Adrenal gland (tissue), 19 donors: ENCODE measurements at places on chromosomes 7 and 10. TPM values are rescaled to one million over a fixed set of nuclear protein-coding genes. Genes with fewer than 3 reads are reported as not detected.

CELF2 gene
- 3.0 TPM for total RNA-seq

ZFYVE27 gene
- total RNA-seq, result 26.7 TPM

ZNF117 gene
- total RNA-seq, result 75.5 TPM

CNPY1 gene
- not detected for total RNA-seq

CYP2C18 gene
- total RNA-seq, result not detected

GNG11 gene
- total RNA-seq, result 15.7 TPM

FGL2 gene
- 16.2 TPM for total RNA-seq

AEBP1 gene
- 159 TPM for total RNA-seq

CPVL gene
- 41.7 TPM for total RNA-seq

COL1A2 gene
- total RNA-seq, result 475 TPM

- no peak within 1 kb of the TSS for H3K4me3 ChIP-seq
- H3K4me1 ChIP-seq, result no peaks in the 10 kb centered on the region
- no peaks in the 10 kb centered on the region for H3K36me3 ChIP-seq
- H3K27me3 ChIP-seq, result peaks cover 10% of the 10 kb centered on the region
Measured at GRCh38 chr7:2476298-2476697, at the start of gene GRIFIN. Gene GRIFIN (minus strand): TSS chr7:2476398. CDS start chr7:2476383, 15 bp downstream.

- no peak overlapping the region for H3K4me3 ChIP-seq
- H3K4me1 ChIP-seq, result peaks cover 16% of the 10 kb centered on the region
- H3K36me3 ChIP-seq, result no peaks in the 10 kb centered on the region
- H3K27me3 ChIP-seq, result no peaks in the 10 kb centered on the region
- no peak for DNase-seq
- H3K27ac ChIP-seq, result no peak overlapping the region
Measured at GRCh38 chr10:24894728-24895127, 57.7 kb downstream of the PRTFDC1 start.

- H3K27me3 ChIP-seq, result no peaks in the 10 kb centered on the region
- no peaks in the 10 kb centered on the region for H3K36me3 ChIP-seq
- peaks cover 9% of the 10 kb centered on the region for H3K4me1 ChIP-seq
- DNase-seq, result no peak
Measured at GRCh38 chr7:91168871-91169829, 95.1 kb upstream of the FZD1 start.

GRCh38 chr10:6476989-6477388 is 103.1 kb downstream of the PRKCQ start:
- DNase-seq, result no peak
- H3K36me3 ChIP-seq, result no peaks in the 10 kb centered on the region
- no peaks in the 10 kb centered on the region for H3K27me3 ChIP-seq
- H3K4me3 ChIP-seq, result no peak overlapping the region

DNA sequence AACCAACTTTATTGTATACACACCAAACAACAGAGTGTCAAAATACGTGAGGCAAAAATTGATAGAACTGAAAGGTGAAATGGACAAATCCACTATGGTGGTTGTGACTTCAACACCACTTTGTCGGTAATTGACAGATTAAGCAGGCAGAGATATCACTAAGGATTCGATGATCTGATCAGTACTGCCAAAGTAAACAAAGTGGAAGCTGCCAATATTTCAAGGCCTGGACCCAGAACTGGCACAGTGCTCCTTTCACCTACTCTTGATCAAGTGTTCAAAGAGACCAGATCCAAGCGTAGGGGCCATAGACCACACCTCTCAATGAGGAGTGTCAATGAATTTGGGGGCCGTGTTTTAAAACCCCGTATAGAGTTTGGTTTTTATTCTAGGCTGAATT is 167.0 kb downstream of the CDK14 start:
- H3K36me3 ChIP-seq, result no peaks in the 10 kb centered on the region
- no peaks in the 10 kb centered on the region for H3K27me3 ChIP-seq
- H3K4me1 ChIP-seq, result no peaks in the 10 kb centered on the region
- DNase-seq, result no peak
- no peak overlapping the region for H3K4me3 ChIP-seq

- no peaks in the 10 kb centered on the region for H3K27me3 ChIP-seq
- no peak overlapping the region for H3K4me3 ChIP-seq
- no peaks in the 10 kb centered on the region for H3K4me1 ChIP-seq
- no peaks in the 10 kb centered on the region for H3K36me3 ChIP-seq
- no peak for DNase-seq
- no peak overlapping the region for H3K27ac ChIP-seq
Measured at GRCh38 chr10:12561720-12562119, 212.4 kb downstream of the CAMK1D start.

- H3K4me1 ChIP-seq, result no peaks in the 10 kb centered on the region
- no peak for DNase-seq
- H3K36me3 ChIP-seq, result no peaks in the 10 kb centered on the region
Measured at GRCh38 chr7:149820622-149821190, 17.5 kb upstream of the ZNF862 start.

DNA sequence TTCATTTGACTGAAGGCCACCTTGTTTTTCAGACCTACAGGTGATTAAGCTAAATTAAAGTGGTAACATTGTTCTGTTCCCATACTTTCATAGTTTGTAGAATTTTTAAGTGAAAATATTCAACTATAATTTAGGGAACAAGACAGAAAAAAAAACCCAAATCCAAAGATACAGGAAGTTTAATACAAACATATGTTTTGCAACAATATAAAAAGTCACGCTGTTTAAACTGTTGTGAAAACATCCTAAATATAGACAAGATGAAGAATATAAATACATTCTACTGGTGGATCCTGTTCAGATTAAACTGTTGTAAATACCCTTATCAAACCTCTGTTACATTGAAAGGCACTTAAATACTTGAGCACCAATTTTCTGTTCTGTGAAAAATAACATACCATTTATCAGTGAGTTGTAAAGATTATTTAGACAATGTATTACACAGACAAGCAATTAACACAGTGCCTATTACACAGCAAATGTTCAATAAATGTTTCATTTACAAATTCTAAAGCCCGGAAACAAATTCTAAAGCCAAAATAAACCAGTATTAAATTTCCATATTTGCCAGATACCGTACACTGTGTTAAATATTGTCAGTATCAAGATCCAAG is 14.2 kb downstream of the ASZ1 start:
- no peak overlapping the region for H3K4me3 ChIP-seq
- DNase-seq, result no peak
- H3K27ac ChIP-seq, result no peak overlapping the region
- H3K4me1 ChIP-seq, result no peaks in the 10 kb centered on the region
- no peaks in the 10 kb centered on the region for H3K36me3 ChIP-seq
- H3K27me3 ChIP-seq, result no peaks in the 10 kb centered on the region

DNA sequence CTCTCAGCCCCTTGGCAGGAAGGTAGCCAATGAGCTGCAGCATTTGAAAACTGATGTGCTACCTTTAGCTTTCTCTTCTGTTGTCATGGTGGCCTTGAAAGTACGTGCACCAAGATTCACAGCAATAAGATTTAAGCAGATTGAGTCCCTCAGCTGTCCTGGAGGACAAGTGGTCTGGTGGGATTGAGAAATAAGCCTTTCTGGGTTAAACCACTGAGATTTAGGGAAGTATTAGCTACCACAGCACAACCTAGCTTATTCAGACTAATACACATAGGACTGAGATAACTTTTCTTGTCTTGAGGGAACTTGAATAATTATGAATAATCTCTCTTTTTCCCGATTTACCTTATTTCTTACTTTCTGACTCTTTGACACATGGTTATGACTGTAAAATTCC is 324.0 kb downstream of the PTEN start:
- H3K4me1 ChIP-seq, result no peaks in the 10 kb centered on the region
- H3K27me3 ChIP-seq, result no peaks in the 10 kb centered on the region
- H3K36me3 ChIP-seq, result no peaks in the 10 kb centered on the region
- no peak overlapping the region for H3K4me3 ChIP-seq

GRCh38 chr7:156560696-156561095 is 79.9 kb upstream of the RNF32 start:
- no peaks in the 10 kb centered on the region for H3K36me3 ChIP-seq
- no peaks in the 10 kb centered on the region for H3K4me1 ChIP-seq
- no peaks in the 10 kb centered on the region for H3K27me3 ChIP-seq
- no peak overlapping the region for H3K4me3 ChIP-seq
- no peak for DNase-seq
- H3K27ac ChIP-seq, result no peak overlapping the region

DNA sequence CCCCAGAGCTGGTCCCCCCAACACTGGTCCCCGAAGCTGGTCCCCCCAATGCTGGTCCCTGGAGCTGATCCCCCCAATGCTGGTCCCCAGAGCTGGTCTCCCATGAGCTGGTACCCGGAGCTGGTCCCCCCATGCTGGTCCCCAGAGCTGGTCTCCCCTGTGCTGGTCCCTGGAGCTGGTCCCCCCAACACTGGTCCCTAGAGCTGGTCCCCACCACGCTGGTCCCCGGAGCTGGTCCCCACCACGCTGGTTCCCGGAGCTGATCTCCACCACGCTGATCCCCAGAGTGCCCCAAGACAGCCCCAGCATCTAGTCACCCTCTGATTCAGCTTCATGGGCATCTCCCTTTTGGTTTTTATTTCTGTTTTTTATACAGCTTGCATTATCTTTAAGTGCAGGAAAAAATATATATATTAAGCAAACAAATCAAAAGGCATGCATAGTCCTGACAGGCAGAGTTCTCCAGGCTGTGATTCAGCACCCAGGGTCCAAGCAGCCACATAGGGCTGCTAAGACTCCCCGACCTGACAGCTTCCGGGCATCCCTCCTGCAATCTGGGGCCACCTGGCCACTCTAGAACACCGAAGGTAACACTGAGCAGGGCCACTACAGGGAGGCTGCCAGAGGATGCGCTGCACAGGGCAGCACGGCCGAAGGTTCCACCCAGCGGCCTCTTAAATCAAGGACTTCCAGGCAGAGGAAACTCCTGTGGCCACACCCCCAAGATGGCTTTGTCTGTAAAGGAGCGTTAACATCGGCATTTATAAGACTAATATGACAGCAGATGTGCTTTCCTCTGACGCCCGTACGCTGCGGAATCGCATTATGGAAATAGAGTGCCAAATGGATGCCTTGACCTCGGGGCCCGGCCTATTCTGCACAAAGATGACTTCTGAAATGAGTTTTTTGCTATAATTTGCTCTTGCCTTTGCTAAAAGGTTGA is 215.0 kb downstream of the PTPRN2 start:
- no peaks in the 10 kb centered on the region for H3K27me3 ChIP-seq
- no peak for DNase-seq
- no peak overlapping the region for H3K27ac ChIP-seq

GRCh38 chr10:7264313-7264756 is 146.5 kb downstream of the SFMBT2 start:
- peaks cover 14% of the 10 kb centered on the region for H3K4me1 ChIP-seq
- H3K4me3 ChIP-seq, result no peak overlapping the region
- H3K27me3 ChIP-seq, result no peaks in the 10 kb centered on the region
- peak; percentile 67 for DNase-seq

GRCh38 chr7:28062197-28062991 is 118.2 kb downstream of the JAZF1 start:
- peak; percentile 89 for DNase-seq
- H3K4me3 ChIP-seq, result no peak overlapping the region
- H3K4me1 ChIP-seq, result no peaks in the 10 kb centered on the region
- H3K36me3 ChIP-seq, result no peaks in the 10 kb centered on the region

DNA sequence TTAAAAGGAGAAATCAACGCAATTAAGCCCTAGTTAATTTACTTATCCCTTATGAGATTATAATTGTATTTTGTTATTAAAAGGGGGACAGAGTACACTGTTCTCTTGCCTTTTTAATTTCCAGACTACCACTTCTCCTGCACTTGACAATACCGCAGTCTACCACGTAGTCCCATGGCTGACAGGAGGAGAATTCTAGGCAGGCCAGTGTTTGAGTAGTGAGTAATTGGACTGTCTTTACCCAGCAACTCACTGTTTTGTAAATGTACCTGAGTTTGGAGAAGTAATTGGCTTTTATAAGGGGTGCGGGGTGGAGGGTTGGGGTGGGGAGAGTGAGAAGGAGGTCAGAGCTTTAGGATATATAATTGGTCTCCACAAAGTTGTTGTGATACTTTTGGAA is 85.4 kb downstream of the CFTR start:
- no peaks in the 10 kb centered on the region for H3K4me1 ChIP-seq
- no peaks in the 10 kb centered on the region for H3K36me3 ChIP-seq
- no peak for DNase-seq

DNA sequence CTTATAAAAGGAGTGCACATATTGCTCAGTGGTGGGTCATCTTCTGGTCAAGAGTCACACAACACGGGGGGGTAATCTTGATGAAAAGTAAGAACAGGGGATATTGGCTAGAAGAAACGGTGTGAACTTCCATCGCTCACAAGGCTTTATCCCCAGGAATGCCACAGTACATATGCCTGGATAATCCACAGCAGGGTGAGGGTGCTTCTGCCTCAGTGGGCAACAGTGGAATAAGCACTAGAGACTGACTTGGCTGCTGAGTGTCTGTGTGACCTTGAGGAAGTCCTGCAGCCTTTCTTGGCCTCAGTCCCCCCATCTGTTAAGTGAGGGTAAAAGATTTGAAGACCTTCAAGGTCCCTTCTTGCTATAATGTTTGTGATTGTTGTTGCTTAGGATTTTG is 44.9 kb upstream of the SHH start:
- no peaks in the 10 kb centered on the region for H3K27me3 ChIP-seq
- H3K4me3 ChIP-seq, result no peak overlapping the region
- H3K27ac ChIP-seq, result no peak overlapping the region
- no peaks in the 10 kb centered on the region for H3K36me3 ChIP-seq
- no peak for DNase-seq

GRCh38 chr10:115969591-115969990 is 303.4 kb downstream of the GFRA1 start:
- no peak for DNase-seq
- no peak overlapping the region for H3K4me3 ChIP-seq
- no peaks in the 10 kb centered on the region for H3K36me3 ChIP-seq
- no peaks in the 10 kb centered on the region for H3K27me3 ChIP-seq
- H3K4me1 ChIP-seq, result no peaks in the 10 kb centered on the region

GRCh38 chr10:130666215-130666614 is 530.0 kb downstream of the GLRX3 start:
- H3K4me1 ChIP-seq, result no peaks in the 10 kb centered on the region
- no peak overlapping the region for H3K27ac ChIP-seq
- no peaks in the 10 kb centered on the region for H3K36me3 ChIP-seq
- H3K27me3 ChIP-seq, result no peaks in the 10 kb centered on the region

DNA sequence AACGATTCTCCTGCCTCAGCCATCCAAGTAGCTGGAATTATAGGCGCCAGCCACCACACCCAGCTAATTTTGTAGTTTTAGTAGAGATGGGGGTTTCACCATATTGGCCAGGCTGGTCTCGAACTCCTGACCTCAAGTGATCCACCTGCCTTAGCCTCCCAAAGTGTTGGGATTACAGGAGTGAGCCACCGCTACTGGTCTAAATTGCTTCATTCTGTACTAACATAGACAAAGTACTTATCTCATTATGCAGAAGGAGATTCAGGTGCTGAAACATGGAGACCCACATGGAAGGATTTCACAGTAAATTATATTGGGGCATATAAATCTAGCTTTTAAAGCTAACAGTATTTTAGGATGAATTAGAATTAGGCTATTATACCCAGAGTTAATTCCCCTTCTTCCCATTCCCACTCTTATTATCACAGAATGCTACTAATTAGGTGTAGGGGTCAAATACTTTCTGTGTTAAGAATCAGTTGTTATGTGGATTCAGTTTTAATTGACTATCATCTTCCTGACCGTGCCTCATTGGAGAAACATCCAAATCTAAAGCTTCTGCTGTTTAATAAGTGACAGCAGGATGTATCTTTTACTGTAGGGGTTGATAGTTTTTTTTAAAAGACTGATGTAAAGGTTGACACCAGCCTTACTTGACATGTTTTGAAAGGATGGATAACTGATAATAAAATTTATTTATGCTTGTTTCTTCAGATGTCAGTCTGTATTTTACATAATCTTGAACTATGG is 27.2 kb downstream of the ADK start:
- H3K4me1 ChIP-seq, result peaks cover 4% of the 10 kb centered on the region
- DNase-seq, result no peak
- H3K27ac ChIP-seq, result no peak overlapping the region

GRCh38 chr7:142881586-142882337 is 3.8 kb downstream of the TRPV6 start:
- DNase-seq, result peak; percentile 21
- no peaks in the 10 kb centered on the region for H3K27me3 ChIP-seq
- no peak overlapping the region for H3K4me3 ChIP-seq
- no peaks in the 10 kb centered on the region for H3K36me3 ChIP-seq
- H3K27ac ChIP-seq, result no peak overlapping the region
